Esophagus muscularis mucosa (tissue), 4 donors: ENCODE measurements at places on chromosomes 12 and 14.

DNA sequence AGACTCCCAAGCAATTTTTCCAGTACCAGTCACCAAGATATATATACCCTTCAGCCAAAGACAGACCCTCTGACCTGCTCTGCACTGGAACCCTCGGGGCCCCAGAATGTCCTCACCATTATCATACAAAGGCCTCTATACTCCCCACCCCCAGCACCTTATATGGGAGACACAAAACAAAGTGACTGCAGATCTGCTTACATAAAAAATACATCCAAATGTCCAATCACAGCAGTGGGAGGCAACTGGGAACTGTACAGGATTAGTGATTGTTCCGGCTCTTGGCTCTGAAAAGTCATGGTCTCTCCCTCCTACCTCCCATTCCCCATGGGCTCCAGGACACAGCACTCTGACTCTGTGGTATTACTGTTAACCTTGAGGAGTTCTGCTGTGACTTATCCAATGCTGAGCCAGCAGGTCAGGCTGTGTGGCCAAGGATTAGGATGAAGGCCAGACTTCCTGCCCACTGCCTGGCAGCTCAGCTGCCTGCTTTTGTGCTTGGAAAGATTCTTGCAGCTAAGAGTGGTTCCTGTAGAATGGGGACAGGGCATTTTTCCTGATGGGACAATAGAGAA is 13.7 kb downstream of the OXA1L start:
- H3K27me3 ChIP-seq, result no peaks in the 10 kb centered on the region
- H3K4me1 ChIP-seq, result no peaks in the 10 kb centered on the region
- no peaks in the 10 kb centered on the region for H3K36me3 ChIP-seq

- no peak overlapping the region for H3K27ac ChIP-seq
- DNase-seq, result no peak
- H3K4me1 ChIP-seq, result no peaks in the 10 kb centered on the region
- H3K36me3 ChIP-seq, result no peaks in the 10 kb centered on the region
Observed at GRCh38 chr14:56715938-56716337, 94.3 kb downstream of the OTX2 start.

- no peaks in the 10 kb centered on the region for H3K27me3 ChIP-seq
- peaks cover 20% of the 10 kb centered on the region for H3K4me1 ChIP-seq
- no peak for DNase-seq
- H3K27ac ChIP-seq, result peak overlapping the region; percentile 31
Observed at GRCh38 chr12:62787023-62787422, 147.9 kb downstream of the PPM1H start.

DNA sequence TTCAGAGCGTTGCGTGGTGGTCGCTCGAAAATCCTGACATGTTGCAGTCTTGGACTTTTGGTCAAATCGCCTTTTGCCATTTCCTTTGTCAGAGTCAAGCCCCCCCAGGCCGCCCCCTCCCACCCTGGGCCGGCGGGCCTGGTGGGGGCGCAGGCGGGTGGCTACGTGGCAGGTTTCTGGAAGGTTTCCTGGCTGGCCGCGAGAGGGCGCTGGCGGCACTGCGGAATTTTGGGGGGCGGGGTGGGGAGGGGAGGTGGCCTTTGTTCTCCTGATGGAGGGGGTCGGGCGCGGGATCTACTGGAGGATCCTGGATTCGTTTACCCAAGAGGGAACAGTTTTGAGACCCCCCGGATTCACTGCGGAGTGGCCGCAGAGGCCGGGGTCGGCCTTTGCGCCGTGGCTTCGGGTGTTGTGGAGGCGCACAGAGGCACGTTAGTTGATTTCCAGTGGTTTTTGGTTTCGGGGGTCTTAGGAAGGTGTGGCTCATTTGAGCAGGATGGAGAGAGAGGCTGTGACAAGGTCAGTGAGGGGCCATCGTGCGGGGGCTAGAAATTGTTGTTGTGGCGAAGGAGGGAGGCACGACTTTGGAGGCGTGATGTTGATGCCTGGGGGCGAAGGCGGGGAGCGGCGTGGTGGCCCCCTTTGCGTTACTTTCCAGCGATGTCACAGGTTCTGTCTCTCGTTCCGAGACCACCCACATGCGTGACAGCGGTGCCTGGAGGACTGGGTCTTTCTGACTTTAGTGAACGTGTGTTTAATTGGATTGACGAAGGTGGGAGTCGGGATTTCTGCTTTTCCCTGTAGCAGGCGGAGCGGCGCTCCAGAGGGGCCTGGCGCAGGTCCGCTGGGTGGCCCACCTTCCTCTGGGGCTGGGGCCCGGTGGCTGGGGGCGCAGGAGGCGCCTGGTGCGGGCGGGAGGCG is 1.4 kb downstream of the MEG3 start:
- H3K27me3 ChIP-seq, result peaks cover 22% of the 10 kb centered on the region
- H3K4me3 ChIP-seq, result peak overlapping the region; percentile 37
- no peaks in the 10 kb centered on the region for H3K36me3 ChIP-seq

- no peak for DNase-seq
- H3K27me3 ChIP-seq, result no peaks in the 10 kb centered on the region
- H3K36me3 ChIP-seq, result no peaks in the 10 kb centered on the region
- no peak overlapping the region for H3K4me3 ChIP-seq
- peaks cover 90% of the 10 kb centered on the region for H3K4me1 ChIP-seq
Observed at GRCh38 chr14:75170772-75171171, 5.6 kb downstream of the TMED10 start.
